ENCODE measurements at places on chromosomes 5 and 9.
A peak's percentile ranks its signal among the peaks of the same experiment; 100 is the strongest.

DNA sequence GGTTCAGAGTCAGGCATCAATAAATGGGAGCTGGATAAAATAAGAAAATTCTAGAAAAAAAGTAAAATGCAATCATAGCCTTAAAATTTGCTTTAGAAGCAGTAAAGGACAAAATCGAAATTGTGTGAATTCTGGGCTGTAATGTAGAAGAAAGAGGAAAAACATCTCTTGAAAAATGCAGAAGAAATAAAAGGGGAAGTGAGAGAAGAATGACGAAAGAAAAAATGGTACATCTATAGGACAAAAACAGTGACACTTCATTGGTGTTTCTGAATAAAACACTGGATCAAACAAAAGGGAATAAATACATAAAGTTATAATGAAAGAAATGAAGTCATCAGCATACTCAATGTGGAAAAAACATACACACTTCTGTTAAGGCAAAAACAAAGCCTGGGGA lies 642.3 kb downstream of the ACTL7B start:
- no peak for DNase-seq

DNA sequence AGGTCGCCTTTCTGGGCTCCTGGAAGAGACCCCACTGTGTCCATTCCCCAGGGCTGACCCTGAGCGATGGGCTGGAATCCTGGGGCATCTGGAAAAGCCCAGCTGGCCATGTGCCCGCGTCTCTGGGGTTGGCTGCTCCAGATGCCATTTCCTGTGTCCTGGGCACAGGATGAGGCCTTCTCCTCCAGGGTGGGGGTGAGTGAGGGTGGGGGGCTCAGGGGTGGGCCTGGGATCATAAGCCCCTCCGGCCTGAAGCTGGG lies 30.7 kb downstream of the PAEP start:
- DNase-seq = no peak

- no peak for DNase-seq
Observed at GRCh38 chr9:30280229-30280900, 2104.1 kb upstream of the ACO1 start.

DNA sequence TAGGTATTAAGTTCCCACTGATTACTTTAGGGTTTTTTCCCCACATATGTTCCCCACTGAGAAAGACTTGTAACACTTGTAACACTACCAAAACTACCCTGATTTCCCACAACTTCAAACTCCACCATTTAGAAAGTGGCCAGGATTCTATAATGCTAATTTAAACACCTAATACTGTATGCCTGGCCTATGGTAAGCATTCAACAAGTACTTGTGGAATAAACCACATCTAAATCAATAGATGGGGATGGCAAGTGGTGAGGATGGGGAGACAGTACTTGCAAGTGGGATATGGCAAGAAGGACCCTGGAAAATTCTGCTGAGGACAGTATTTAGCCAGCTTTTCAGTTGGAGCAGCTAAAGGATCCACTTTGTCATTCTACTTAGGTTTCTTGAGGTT lies 210.7 kb downstream of the EBF1 start:
- no peak for DNase-seq

DNA sequence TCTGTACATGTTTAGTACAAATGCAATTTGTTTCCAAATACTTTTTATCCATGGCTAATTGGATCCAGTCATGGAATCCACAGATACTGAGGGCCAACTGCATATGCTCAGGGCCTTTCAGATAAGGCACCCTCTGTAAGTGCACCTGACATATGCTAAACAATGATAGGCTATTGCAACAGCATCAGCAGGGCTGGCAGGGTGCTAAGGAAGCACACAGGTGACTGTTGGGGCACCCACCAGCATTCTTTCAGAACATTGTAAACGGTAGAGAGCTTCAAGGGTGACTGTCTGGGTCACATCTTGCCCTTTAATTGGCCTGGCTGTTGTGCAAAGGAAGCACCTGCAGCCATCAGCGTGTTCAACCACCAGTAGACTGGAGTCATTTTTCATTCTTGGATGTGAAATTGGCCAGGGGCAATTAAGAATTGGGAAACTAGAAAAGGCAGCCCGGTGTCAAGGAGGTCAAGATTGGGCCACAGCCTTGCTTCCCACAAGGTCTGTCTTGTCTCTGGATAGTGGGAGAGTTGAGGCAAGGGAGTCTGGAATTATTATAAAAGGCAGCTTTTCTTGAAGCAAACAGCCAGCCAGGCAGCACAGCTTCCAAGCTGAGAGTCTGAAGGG lies 129.3 kb upstream of the RAI14 start:
- no peak for DNase-seq

- peak; percentile 60 for DNase-seq
Observed at GRCh38 chr5:138077064-138077696, 6.7 kb upstream of the WNT8A start.

DNA sequence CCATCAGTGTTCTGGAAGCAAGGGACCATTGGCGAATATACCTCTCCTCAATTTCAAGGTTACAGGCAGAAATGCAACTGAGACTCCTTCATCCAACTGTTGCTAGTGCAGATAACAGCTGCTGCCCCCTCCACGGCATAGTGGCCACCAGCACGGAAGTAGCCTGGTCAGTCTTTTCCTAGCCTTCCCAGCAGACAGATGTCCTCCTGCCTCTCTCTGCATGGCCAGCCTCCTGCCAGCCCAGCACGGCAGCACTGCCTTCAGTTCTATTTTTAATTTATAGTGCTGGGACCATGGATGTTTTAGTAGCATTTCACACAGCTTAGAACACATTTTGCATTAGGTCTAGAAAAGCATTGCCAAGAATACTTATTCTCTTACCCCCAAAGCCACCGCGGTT lies 188.6 kb downstream of the CFAP90 start:
- DNase-seq = no peak

- no peak for DNase-seq
Observed at GRCh38 chr9:133641396-133641655, 5.2 kb downstream of the DBH start.

GRCh38 chr5:15956622-15957021 lies 223.0 kb downstream of the MARCHF11 start:
- no peak for DNase-seq

GRCh38 chr5:139335811-139336210 lies 5.8 kb upstream of the PAIP2 start:
- peak; percentile 26 for DNase-seq

GRCh38 chr5:61313960-61314681 lies 17.9 kb upstream of the ZSWIM6 start:
- DNase-seq = peak; percentile 92

DNA sequence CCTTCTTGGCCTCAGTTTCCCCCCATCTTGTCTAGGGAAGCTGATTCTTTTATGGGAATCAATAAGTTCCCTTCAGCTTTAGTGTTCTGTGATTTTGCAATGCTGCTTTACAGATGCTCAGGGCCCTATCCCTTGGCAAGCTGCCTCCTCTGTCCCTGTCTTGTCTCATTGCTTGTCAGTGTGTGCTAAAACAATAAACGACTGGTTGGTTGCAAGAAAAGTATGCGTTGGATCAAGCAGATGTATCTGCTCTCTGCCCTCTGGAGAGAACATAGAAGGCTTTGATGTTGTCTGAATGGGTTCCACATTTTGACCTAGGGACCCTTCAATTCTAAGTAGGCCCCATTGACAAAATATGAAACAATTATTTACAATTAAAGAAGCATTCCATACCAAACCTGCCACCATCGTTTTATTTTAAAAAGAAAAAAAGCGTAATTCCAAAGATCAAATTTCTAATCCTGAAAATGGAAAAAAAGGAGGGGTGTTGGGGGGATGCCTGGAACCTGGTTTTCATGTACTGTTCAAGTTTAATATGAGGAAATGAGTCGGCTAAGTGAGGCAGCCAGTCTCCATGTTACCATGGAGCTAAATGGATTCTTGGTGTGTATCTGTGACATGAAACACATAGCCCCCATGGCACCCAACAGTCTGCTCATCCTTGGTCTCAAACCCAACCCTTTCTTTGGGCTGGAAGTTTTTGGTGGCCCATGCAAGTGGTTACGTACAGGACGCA lies 31.2 kb upstream of the TARS1 start:
- no peak for DNase-seq

DNA sequence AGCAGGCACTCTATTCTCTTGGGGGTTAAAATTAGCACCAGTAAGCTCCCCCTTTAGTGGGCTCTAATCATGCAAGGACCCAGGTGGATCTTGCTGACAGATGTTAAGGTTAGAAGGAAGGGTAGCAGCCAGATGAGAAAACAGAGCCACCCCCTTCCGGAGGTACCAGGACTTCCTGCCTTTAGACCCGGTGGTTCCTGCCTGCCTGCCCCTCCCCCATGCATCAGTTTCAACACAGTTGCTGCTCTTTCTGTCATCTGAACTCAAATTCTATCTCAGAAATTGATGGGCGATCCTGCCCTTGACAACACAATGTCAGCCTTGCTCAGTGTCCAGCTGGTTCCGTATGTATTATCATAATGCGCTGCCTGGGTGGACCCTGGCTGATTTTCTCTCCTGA lies 287.3 kb downstream of the EBF1 start:
- DNase-seq = no peak

DNA sequence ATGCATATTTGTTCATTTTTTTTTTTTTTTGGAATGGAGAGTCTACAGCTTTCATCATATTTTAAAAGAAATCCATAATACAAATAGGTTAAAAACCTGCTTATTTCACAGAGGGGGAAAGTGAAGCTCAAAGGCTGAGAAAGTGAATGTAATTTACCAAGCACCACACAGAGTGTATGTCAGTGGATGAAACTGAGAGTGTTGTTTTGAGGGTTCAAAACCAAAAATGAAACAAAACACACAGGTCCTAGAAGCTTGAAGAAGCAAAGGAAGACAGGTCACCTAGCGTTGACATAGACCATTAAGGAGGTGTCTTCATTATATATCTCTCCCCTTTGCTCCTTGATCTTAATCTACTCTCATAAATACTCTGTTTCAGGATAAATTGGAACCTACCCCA lies 7.5 kb downstream of the NMUR2 start:
- DNase-seq = no peak

DNA sequence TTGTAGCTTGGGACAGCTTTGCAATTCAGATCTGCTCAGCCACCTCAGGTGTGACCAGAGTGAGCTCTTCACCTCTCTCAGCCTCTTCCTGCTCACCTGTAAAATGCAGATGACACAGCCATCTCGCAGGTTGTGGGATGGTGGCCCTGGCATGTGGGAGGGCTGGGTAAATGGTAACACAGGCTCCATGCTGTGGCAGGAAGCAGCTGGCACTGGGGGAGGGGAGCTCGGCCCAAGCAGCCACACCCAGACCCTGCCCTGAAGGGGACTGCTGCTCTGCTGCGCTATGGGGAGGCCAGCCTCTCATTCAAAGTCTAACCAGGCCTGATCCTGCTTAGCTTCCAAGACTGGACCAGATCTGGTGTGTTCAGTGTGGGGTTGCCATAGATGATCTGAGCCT lies 24.1 kb downstream of the PHF2 start:
- no peak for DNase-seq

- DNase-seq = peak; percentile 54
Observed at GRCh38 chr9:100473276-100474081, 530 bp downstream of the TMEFF1 start.

DNA sequence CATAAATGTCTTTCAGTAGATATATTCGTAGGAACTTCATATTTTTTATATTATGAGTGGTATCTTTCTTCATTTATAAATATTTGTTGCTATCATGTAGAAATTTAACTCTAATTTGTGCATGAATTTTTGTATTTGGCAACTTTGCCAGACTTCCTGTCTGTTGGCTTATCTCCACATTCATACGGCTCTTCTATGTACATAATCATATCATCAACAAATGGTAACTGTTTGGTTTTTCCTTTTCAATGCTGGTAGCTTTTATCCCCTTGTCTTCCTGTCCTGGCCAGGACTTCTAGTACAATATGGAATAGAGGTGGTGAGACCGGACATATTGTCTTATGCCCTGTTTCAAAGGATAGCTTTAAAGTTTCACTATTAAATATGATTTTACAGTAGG lies 132.3 kb upstream of the COL5A1 start:
- no peak for DNase-seq

- no peak for DNase-seq
Observed at GRCh38 chr5:38636626-38637025, 80.2 kb upstream of the LIFR start.

- no peak for DNase-seq
Observed at GRCh38 chr9:101524371-101524770, 9.3 kb upstream of the RNF20 start.

GRCh38 chr9:76808636-76809035 lies 44.4 kb downstream of the PCA3 start:
- DNase-seq = peak; percentile 7

- no peak for DNase-seq
Observed at GRCh38 chr9:121721058-121721350, 69.6 kb downstream of the DAB2IP start.

DNA sequence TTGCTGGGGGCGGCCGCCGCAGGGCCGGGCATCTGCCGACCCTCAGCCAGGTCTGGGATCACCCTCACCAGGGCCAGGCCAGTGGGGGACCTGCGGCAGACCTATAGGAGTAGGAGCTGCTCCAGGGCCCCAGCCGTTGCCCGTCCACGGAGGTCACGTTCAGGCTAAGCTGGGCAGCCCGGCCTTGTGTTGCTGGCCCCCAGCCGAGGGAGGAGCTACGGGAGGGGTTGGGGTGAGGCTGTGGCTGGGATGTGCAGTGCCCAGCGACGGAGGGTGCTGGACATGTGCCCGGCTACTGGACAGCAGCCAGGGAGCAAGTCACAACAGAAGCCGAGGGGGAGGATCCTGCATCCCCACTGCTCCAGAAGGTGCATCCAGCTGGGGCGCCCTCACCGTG lies 39.6 kb upstream of the SLC6A19 start:
- peak; percentile 76 for DNase-seq

- DNase-seq = peak; percentile 80
Observed at GRCh38 chr5:157049605-157050004, 9.3 kb downstream of the HAVCR1 start.

GRCh38 chr9:8855046-8855445 lies 1055.5 kb upstream of the DMAC1 start:
- DNase-seq = no peak

- no peak for DNase-seq
Observed at GRCh38 chr9:128548876-128549275, 3.5 kb upstream of the SPTAN1 start.

GRCh38 chr5:5341531-5342292 lies 80.8 kb upstream of the ICE1 start:
- DNase-seq = peak; percentile 89

DNA sequence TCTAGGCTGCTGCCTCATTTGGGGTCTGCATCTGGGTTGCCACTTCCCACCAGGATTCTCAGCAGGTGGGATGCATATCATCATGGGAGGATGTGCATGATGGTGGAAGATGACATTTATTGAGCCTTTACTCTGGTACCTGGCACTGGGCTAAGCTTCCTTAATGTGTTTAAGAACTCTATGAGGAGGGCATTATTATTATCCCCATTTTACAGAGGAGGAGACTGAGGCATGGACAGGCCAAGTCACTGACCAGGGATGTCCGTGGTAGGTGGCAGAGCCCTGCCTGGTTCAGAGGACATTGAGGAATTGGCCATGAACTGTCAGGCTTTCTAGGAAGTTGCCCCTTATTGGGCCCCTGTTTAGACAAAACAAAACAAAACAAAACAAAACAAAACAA lies 31.1 kb upstream of the TIFAB start:
- no peak for DNase-seq

DNA sequence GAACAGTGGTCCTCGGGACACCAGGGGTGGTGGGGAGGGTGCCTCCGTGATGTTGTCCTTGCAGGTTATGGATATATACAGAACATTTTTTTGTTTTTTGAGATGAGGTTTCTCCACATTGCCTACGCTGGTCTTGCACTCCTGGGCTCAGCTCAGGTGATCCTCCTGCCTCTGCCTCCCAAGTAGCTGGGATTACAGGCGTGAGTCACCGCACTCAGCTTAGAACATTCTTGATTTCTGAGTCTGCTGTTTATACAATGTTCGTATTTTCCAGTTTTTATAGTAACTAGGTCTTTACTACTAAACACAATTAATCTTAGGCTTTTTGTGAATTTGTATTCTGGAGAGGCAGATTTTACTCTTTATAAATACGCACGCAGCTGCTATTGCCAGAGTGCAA lies 6.0 kb downstream of the PMPCA start:
- DNase-seq = peak; percentile 25

All from M059J (cell line).